GM12891 (cell line): ENCODE measurements at places on chromosomes 3 and 15.

- no peak for DNase-seq
Measured at GRCh38 chr3:148450819-148451218, 246.9 kb upstream of the AGTR1 start.

DNA sequence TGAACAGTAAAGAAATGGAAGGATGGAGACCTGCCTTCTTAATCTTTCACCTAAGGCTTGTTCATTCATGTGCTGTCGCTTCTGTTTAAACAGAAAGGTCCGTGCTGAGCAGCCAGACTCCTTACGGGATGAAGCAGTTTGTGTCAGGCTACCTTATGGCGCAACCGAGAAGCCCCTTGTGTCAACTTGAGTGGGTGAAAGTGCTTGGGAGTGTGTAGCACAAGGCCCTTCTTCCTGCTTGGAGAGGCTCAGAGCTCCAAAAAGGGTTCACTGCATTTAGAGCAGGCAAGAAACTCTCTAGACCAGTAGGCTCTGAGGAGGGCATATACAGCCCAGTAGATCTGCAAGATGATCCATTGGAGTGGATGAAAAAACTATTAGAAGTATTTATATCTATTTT is 16.0 kb downstream of the CAPN3 start:
- DNase-seq = no peak

DNA sequence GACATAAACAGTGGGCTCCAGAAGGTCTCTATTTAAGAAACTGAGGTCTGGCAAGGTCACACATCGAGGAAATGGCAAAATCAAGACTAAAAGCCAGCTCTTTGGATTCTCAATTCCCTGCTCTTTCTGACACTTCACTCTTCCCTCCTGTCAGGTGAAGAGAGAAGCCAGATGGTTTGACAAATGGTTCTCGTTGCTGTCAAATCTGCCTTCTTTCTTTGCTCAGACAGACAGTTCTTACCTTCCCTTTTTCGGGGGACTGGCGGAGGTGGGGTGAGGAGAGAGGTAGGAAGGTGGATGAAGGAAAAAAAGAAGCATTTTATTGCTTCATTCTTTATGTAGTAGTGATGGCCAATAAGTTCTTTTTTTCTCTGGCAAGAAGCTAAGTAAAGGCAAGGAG is 133.4 kb downstream of the LPP start:
- no peak for DNase-seq

GRCh38 chr3:126395846-126396513 is 1.3 kb downstream of the CFAP100 start:
- DNase-seq = no peak

DNA sequence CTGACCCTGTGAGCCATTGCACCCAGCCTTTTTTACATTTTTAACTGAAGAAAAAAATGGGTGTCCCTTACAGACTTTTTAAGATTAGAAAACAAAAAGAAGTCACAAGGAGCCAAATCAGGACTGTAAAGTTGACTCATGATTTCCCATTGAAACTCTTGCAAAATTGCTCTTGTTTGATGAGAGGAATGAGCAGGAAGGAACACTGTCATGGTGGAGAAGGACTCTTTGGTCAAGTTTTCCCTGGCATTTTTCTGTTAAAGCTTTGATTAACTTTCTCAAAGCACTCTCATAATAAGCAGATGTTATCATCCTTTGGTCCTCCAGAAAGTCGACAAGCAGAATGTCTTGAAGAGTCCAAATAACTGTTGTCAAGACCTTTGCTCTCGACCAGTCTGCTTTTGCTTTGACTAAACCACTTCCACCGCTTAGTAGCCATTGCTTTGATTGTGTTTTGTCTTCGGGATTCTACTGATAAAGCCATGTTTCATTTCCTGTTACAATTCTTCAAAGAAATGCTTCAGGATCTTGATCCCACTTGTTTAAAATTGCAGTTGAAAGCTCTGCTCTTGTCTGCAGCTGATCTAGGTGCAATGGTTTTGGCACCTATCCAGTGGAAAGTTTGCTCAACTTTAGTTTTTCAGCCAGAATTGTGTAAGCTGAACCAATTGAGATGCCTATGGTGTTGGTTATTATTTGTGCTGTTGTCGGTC is 369.4 kb downstream of the MAGI1 start:
- DNase-seq = no peak

GRCh38 chr15:80950291-80951078 is 39.1 kb downstream of the MESD start:
- DNase-seq = no peak

GRCh38 chr3:5437296-5437782 is 249.8 kb downstream of the EDEM1 start:
- no peak for DNase-seq

- no peak for DNase-seq
Measured at GRCh38 chr3:48689384-48689783, 3.7 kb upstream of the NCKIPSD start.
